Activated CD4-positive, alpha-beta T cell treated with anti-CD3 and anti-CD28 coated beads, Interleukin-2, amount 10 ng/mL, durations not matched to agents 7 days and 5 days (primary cell): ENCODE measurements at places on chromosomes 4 and X. TPM values are rescaled to one million over a fixed set of nuclear protein-coding genes. Genes with fewer than 3 reads are reported as not detected.

Gene ATP1B4
- total RNA-seq: not detected

Gene RCHY1
- total RNA-seq: 27.1 TPM

Gene BTK
- total RNA-seq: not detected

Gene GSX2
- not detected for total RNA-seq

- H3K27ac ChIP-seq: no peak overlapping the region
- DNase-seq: no peak
- H3K36me3 ChIP-seq: peaks cover 9% of the 10 kb centered on the region
- no peaks in the 10 kb centered on the region for H3K27me3 ChIP-seq
- peaks cover 7% of the 10 kb centered on the region for H3K4me1 ChIP-seq
These were observed 28.6 kb downstream of the ANAPC10 start for GRCh38 chr4:145069361-145069760.

DNA sequence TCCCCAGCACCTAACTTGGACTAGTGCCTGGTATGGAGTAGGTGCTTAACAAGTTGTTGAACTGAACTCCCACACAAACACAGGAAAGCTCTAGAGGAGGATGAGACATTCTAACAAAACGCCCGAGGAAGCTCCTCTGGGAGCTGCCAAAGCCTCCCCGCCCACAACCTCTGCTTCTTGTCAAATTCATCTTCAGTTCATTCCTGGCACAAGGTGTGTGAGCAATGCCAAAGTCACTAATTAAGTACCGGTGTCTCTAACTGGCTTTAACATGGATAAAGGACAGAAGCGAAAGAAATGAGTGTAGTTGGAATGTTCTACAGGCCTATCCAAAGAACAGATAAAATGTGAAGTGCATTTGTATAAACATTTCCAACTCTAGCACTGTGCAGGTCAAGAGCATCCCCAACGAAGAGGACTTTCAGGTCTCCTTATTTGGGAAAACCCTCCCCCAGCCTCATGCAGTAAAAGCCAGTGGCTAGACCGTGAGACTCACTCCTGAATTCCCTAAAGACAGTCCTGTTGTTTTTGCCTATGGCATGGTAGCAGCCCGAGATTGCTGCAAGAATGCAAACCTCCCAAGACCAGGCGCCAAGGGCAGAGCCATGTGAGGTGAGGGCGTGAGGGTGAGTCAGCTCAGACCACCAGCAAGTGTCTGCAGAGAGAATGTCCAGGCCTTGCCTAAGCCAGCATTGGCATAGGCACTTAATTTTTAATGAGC lies 72.2 kb upstream of the KLF3 start:
- no peak overlapping the region for H3K27ac ChIP-seq
- no peak overlapping the region for H3K4me3 ChIP-seq
- peaks cover 2% of the 10 kb centered on the region for H3K36me3 ChIP-seq
- no peak for DNase-seq
- no peaks in the 10 kb centered on the region for H3K4me1 ChIP-seq

DNA sequence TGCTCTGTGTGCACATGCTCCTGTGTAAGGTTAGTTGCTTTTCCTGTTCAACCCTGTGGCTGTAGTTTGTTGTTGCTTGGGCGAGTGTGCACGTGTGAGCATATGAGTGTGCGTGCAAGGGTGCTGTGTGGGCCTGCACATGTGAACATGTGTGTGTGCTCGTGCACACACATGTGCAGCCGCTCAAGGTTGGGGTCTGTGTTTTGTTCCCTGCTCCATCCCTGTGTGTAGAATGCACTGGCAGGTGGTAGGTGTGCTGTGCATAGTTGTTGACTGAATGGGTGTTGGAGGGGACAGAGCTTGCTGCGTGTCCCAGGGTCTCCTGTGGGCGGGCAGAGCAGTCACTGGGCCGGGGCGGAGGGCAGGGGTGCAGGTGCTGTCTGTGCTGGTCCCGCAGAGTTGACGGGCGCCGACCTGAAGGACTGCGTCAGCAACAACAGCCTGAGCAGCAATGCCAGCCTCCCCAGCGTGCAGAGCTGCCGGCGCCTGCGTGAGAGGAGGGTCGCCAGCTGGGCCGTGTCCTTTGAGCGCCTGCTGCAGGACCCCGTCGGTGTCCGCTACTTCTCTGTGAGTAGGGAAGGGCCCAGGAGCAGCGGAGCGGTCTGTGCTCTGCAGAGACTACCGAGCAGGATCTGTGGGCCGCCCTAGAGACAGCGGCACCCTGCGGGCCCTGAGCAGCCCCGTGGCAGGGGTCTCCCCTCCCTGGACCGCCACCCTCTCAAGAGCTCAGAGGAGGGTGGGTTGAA lies 27.9 kb upstream of the HGFAC start:
- no peak for DNase-seq
- no peak overlapping the region for H3K27ac ChIP-seq
- H3K4me3 ChIP-seq: no peak overlapping the region
- H3K27me3 ChIP-seq: no peaks in the 10 kb centered on the region
- H3K36me3 ChIP-seq: no peaks in the 10 kb centered on the region
- no peaks in the 10 kb centered on the region for H3K4me1 ChIP-seq

GRCh38 chr4:82223715-82224114 lies 150.1 kb downstream of the HNRNPD start:
- no peaks in the 10 kb centered on the region for H3K36me3 ChIP-seq
- peaks cover 2% of the 10 kb centered on the region for H3K27me3 ChIP-seq
- peak; percentile 51 for DNase-seq

DNA sequence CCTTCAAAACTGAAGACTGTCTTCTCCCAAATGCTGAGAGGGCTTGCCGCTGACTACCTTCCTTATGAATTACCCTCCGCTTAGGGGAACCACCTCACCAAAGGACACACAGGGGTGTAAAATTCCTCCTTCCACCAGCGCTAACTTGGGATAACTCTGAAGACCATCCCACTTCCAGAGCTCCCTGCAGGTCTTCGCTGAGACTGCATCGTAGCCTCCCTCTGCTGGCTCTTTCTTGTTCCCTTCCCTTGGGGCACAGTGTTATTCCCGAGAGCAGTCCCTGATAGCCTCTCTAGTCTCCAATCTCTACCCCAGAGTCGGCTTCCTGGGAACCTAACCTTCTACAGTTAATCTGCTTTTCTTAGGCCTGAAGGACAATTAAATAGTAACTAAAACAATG lies 725.5 kb upstream of the ATOH1 start:
- no peaks in the 10 kb centered on the region for H3K4me1 ChIP-seq
- no peaks in the 10 kb centered on the region for H3K27me3 ChIP-seq
- no peaks in the 10 kb centered on the region for H3K36me3 ChIP-seq
- no peak for DNase-seq

DNA sequence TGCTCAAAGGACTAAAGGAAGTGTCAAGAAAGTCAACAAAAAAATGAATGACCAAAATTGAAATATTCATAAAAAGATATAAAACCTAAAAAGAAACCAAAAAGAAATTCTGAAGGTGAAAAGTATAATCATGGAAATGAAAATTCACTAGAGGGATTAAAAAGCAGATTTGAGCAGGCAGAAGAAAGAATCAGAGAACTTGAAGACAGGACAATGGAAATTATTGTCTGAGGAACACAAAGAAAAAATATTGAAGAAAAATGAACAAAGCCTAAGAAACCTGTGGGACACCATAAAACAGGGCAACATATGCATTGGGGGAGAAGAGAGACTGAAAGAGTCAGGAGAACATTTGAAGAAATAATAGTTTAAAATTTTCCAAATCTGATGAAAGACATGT lies 9.9 kb upstream of the SPON2 start:
- DNase-seq: no peak
- peaks cover 43% of the 10 kb centered on the region for H3K36me3 ChIP-seq
- H3K27ac ChIP-seq: no peak overlapping the region
- peaks cover 6% of the 10 kb centered on the region for H3K27me3 ChIP-seq

- H3K27me3 ChIP-seq: peaks cover 13% of the 10 kb centered on the region
- DNase-seq: peak; percentile 42
- H3K27ac ChIP-seq: no peak overlapping the region
- H3K4me1 ChIP-seq: no peaks in the 10 kb centered on the region
- no peaks in the 10 kb centered on the region for H3K36me3 ChIP-seq
These were observed 28.1 kb downstream of the SMIM43 start for GRCh38 chr4:121736735-121737351.

DNA sequence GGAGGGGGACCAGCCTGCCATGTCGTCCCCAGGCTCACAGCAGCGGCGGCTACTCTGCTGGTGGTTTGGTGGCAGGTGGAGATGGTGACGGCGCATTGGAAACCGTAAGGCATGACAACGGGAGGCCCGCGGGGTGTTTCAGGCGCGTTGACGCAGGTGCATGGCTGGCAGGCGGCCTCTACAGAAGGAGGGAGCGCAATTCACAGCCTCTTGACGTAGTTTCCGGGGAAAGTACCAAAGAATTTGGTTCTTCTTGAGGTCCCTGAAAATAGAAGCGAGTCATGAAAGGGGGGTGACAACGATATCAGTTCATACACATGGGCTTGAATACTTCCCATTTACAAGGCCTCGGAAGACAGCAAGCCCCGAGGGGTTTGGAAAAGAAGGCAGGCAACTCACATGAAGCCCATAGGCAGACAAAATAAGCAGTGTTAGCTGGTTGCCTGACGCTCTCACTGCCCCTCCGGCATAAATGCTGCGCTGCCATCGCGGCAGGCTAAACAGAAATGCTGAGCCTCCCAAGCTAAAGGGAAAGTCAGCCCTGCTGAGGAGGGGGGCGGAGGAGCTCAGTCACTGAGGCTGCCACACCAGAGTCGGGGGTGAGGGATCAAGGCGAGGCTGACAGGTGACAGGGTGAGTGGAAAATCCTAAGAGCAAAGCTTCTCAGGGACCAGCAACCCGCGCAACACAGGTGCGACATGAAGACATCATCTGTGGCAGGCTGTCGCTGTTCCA lies 52.3 kb upstream of the PDLIM3 start:
- peaks cover 12% of the 10 kb centered on the region for H3K4me1 ChIP-seq
- no peaks in the 10 kb centered on the region for H3K36me3 ChIP-seq
- H3K27me3 ChIP-seq: peaks cover 41% of the 10 kb centered on the region
- DNase-seq: peak; percentile 40
- no peak overlapping the region for H3K4me3 ChIP-seq

- peaks cover 25% of the 10 kb centered on the region for H3K4me1 ChIP-seq
- H3K36me3 ChIP-seq: peaks cover 29% of the 10 kb centered on the region
- no peaks in the 10 kb centered on the region for H3K27me3 ChIP-seq
- H3K27ac ChIP-seq: no peak overlapping the region
- no peak for DNase-seq
These were observed 5.5 kb downstream of the SEPSECS start for GRCh38 chr4:25154594-25155265.

DNA sequence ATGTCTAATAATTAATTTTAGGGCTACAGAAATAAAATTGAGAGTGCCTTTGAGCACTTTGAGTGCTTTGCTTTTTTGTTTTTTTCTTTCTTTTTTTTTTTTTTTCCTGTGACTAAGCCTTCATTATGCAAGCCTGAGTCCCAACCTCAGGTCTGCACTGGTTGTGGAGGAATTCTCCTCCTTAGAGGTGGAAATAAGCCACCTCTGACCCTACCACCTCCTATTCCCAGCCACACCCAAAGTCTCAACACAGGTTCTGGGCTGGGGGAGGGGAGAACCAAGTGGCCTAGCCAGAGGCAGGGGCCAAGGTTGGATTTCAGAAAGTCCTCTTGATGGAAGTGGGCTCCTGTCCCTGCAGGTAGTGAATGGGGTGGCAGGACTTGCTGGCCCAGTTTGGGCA lies 180.2 kb downstream of the ARAP2 start:
- no peaks in the 10 kb centered on the region for H3K4me1 ChIP-seq
- DNase-seq: no peak
- H3K27ac ChIP-seq: no peak overlapping the region
- H3K36me3 ChIP-seq: peaks cover 19% of the 10 kb centered on the region

GRCh38 chrX:134423606-134424005 lies 36.4 kb upstream of the HPRT1 start:
- DNase-seq: no peak
- no peak overlapping the region for H3K4me3 ChIP-seq
- H3K27me3 ChIP-seq: no peaks in the 10 kb centered on the region
- H3K4me1 ChIP-seq: no peaks in the 10 kb centered on the region

- peaks cover 34% of the 10 kb centered on the region for H3K4me1 ChIP-seq
- no peak overlapping the region for H3K27ac ChIP-seq
- H3K36me3 ChIP-seq: peaks cover 8% of the 10 kb centered on the region
- H3K27me3 ChIP-seq: peaks cover 5% of the 10 kb centered on the region
These were observed 69.0 kb downstream of the ASB9 start for GRCh38 chrX:15200871-15201270.

DNA sequence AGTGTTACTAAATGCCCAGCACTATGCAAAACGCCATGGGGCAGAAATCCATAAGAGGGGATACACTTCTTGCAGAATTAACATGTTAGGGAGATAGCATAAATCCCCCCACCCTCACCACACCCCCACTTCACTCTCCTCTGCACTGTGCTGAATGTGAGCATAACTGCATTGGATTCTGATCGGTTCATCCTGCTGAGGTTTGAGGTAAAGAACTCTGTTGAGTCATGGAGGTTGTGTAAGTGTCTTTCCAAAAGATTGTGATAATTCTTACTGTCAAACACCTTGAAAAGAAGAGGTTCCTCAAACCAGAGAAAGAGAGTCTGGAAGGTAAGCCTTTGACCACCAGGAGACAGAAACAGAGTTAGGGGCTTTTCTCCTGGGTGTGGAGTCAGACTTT lies 43.6 kb downstream of the RBM47 start:
- peaks cover 6% of the 10 kb centered on the region for H3K27me3 ChIP-seq
- no peaks in the 10 kb centered on the region for H3K36me3 ChIP-seq
- no peak overlapping the region for H3K27ac ChIP-seq
- H3K4me3 ChIP-seq: no peak overlapping the region
- H3K4me1 ChIP-seq: peaks cover 6% of the 10 kb centered on the region

DNA sequence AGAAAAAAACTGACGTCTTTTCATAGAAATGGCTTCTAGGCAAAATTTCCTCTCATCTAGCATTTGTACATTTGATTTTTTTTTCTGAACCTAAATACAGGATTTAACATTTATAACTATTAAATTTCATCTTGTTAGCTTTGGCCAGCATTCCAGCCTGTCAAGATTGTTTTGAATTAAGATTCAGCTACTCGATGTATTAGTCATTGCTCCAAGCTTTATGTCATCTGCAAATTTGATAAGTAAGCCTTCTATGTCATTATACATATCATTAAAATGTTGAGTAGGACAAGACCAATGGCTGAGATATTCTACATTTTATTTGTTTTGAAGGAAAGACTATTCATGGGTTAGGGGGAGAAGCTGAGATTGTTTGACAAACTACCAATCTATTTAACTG lies 46.7 kb downstream of the DDX53 start:
- DNase-seq: no peak
- H3K4me1 ChIP-seq: no peaks in the 10 kb centered on the region
- no peak overlapping the region for H3K27ac ChIP-seq
- no peaks in the 10 kb centered on the region for H3K27me3 ChIP-seq
- H3K4me3 ChIP-seq: no peak overlapping the region
- H3K36me3 ChIP-seq: no peaks in the 10 kb centered on the region

- H3K4me3 ChIP-seq: no peak overlapping the region
- peaks cover 3% of the 10 kb centered on the region for H3K27me3 ChIP-seq
- no peaks in the 10 kb centered on the region for H3K4me1 ChIP-seq
- H3K36me3 ChIP-seq: no peaks in the 10 kb centered on the region
These were observed 14.4 kb upstream of the TRPC5OS start for GRCh38 chrX:111861605-111862004.

DNA sequence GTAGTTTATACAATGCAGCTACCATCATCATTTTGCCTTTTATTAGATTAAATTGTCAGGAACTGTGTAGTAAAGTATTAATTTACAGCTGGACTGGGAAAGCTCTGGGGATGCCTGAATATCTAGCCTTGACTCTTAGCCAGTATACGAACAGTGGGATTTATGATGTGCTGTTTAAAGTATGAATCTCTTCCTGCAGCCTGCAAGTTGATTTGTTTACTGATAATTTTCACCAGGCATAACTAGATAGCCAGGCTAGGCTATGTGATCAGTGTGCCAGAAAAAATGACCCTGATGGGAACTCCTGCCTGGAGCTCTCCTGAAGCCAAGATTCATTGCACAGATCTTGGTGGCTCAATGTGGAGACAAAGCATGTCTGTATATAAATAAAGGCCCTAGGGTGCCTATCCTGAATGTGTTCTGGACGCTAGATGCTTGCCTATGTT lies 119.2 kb downstream of the SCLT1 start:
- no peak for DNase-seq
- H3K4me1 ChIP-seq: no peaks in the 10 kb centered on the region
- H3K4me3 ChIP-seq: no peak overlapping the region
